ENCODE measurements at places on chromosomes 12 and 14. TPM values are rescaled to one million over a fixed set of nuclear protein-coding genes. Genes with fewer than 3 reads are reported as not detected.

DNA sequence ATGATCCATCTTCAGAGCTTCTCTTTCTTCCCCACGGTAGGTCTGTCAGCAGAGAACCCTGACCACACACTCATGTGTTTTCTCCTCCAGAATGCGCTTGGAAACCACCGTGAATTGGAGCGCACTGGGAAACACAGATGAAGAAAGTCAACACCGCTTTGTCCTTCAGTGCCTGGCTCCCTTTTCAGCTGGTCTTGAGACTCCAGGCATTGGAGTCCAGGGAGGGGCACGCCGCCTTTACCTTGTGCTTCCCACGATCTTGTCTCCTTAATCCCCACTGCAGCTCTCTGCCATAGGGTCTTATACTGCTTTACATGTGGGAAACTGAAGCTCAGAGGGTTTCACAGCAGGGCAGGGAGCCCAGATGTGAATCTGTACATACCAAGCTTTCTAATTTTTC lies 1.1 kb downstream of the FAM90A1 start:
- no peak for DNase-seq

Gene CLEC9A
- not detected for total RNA-seq

Gene ASB2
- total RNA-seq = 6.2 TPM

GRCh38 chr12:42749239-42749638 lies 159.7 kb upstream of the PRICKLE1 start:
- DNase-seq = no peak

DNA sequence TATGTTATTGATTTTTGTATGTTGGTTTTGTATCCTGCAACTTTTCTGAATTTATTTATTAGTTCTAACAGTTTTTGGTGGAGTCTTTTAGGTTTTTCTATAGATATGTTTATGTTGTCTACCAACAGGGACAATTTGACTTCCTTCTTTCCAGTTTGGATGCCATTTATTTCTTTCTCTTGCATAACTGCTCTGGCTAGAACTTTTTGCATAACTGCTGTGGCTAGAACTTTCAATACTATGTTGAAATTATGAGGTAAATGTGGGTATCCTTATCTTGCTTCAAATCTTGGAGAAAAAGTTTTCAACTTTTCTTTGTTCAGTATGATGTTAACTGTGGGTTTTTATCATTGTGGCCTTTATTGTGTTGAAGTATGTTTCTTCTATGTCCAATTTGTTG lies 39.9 kb upstream of the PLBD1 start:
- DNase-seq = no peak

DNA sequence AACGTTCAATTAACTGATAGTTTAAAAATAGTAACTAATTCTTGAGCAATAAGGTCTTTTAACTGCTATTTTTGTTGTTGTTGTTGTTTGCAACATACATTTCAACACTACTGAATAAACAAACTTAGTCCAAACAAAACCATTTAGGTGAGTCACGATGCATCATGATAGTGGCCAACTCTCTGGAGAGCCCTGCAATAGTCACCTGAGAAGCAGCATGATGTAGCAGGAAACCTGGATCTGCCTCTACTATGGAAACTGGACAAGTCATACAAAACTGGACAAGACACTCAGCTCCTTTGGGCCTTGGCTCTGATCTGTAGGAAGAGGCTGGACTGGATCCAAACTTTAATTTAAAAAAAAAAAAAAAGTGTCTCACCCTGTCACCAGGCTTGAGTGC lies 117.3 kb downstream of the MED13L start:
- DNase-seq = no peak

- DNase-seq = no peak
These were observed 36.1 kb downstream of the EID3 start for GRCh38 chr12:104339663-104340062.

Gene C14orf180
- 0.70 TPM for total RNA-seq

GRCh38 chr14:101251812-101252442 lies 309.4 kb upstream of the DIO3 start:
- DNase-seq = no peak

DNA sequence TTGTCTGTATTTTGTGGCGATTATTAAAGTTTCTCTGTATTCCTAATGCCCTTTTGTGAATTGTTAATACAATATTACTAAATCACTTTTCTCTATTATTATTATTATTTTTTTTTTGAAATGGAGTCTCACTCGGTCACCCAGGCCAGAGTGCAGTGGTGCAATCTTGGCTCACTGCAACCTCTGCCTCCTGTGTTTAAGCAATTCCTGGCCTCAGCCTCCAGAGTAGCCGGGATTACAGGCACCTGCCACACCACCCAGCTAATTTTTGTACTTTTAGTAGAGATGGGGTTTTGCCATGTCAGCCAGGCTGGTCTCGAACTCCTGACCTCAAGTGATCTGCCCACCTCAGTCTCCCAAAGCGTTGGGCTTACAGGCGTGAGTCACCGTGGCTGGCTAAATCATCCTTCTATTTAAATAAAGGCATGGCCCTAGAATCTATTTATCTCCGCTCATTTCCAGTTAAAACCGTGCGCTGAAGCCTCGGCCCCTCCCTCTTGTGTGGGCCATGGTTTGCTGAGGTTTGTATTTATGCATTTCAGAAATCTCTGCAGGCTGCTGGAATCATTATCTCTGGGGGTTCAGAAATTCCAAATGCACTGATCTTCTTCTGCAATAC lies 1136.4 kb upstream of the TMEM132C start:
- no peak for DNase-seq

- no peak for DNase-seq
These were observed 86.5 kb downstream of the CAND1 start for GRCh38 chr12:67355428-67356379.

GRCh38 chr12:50218386-50218785 lies 51.2 kb upstream of the CERS5 start:
- no peak for DNase-seq

DNA sequence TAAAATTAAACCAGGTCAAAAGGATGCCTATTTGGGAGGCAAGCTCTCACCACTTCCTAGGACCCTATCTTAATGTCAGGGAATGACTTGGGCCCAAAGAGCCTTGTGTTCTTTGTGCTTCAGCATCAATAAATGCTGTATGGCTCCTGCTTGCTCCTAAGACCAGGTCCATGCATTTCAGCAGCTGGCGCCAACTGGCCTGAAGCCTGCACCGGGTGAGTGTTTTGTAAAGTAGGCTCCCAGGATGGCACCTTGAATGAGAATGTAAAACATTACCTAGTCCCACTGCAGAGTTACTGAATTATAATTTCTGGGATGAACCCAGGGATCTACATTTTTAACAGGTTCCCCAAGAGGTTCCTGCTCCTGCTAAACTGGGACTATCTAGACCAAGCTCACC lies 16.1 kb upstream of the SLC38A4 start:
- no peak for DNase-seq

- DNase-seq = no peak
These were observed 45.8 kb downstream of the CCER1 start for GRCh38 chr12:90909069-90909770.

- no peak for DNase-seq
These were observed 287.5 kb downstream of the FOXN3 start for GRCh38 chr14:89129570-89129969.

Gene RHEBL1
- not detected for total RNA-seq

Data from Peyer's patch (tissue), 4 donors.